ENCODE measurements at places on chromosomes 16 and 17.

DNA sequence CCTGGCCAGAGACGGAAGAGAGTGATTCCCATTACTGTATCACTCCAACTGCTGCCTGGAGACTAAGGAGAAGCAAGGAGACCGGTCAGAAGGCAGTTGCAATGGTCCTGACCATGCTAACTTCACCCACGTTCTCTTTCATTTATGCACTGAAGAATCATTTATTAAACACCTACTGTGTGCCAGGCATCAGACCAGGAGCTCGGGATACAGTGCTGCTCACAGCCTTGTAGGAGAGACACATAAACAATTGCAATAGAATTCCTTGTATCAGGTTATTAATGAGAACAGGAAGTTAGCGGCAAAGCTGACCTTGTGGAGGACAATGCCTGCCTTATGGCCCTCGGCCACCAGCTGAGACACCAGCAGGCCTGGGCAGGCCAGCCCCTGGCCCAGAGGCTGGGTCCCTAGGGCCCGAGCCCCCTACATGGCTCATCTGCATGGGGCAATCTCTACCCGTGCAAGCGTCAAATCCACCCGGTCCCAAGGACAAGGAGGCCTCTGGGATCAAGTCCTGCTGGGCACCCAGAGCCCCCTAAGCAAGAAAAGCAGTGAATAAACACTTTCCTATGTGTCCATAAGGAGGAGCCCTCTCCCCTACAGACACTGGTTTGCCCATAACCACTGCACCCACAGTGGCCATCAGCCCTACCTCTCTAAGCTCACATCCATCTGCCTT is 8.6 kb upstream of the ENPP7 start:
- DNase-seq: no peak

- DNase-seq: no peak
Observed at GRCh38 chr16:84999200-84999599, 12.1 kb downstream of the ZDHHC7 start.

GRCh38 chr16:22418826-22419225 is 44.4 kb upstream of the CDR2 start:
- no peak for DNase-seq

GRCh38 chr16:83300326-83300725 is 507.5 kb upstream of the HSBP1 start:
- DNase-seq: no peak

GRCh38 chr17:12567077-12568053 is 98.3 kb upstream of the MYOCD start:
- no peak for DNase-seq

DNA sequence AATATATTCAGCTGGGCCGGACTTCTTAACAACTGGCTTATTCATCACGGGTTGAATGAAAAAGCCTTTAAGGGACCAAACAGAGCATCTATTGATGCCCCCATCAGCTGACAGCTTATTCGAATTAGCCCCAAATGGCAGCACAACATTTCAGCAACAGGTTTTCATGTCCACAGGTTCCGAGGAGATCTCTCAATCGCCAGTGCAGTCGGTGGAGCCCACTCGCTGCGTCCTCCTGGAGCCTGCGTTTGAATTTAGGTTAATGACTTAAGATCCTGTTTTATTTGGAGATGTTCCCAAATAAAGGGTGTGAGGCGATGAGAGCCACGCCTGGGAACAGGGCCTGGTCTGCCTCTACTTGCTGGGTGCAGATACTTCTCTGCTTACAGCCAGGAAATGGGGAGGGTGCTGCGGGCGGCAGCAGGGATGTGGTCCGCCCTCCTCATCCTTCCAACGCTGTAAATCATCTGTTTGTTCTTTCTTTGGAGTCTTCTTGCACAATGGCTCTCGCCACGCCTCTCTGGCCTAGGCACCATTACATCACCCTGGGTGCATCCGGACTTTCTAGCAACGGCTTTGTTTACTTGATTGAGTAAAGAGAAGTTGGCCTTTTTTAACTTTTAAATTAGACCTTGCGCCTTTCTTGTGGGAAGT is 22.6 kb downstream of the NDE1 start:
- peak; percentile 58 for DNase-seq

DNA sequence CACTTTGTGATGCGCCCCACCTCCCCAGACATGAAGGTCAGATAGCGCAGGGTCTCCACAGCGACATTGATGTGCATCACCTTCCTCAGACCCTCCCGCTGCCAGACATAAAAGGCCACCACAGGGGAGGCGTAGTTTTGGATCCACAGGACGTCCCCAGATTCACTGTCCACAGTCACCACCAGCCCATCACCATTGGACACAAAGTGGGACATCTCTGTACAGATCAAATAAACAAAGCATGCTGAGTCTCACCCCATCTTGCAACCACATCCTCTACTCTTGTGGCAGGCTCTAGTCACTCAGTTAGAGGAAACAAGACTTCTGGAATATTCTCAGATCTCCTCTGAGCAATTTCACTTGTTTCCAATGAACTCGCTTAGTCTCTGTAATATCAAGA is 46.3 kb upstream of the ICAM2 start:
- no peak for DNase-seq

DNA sequence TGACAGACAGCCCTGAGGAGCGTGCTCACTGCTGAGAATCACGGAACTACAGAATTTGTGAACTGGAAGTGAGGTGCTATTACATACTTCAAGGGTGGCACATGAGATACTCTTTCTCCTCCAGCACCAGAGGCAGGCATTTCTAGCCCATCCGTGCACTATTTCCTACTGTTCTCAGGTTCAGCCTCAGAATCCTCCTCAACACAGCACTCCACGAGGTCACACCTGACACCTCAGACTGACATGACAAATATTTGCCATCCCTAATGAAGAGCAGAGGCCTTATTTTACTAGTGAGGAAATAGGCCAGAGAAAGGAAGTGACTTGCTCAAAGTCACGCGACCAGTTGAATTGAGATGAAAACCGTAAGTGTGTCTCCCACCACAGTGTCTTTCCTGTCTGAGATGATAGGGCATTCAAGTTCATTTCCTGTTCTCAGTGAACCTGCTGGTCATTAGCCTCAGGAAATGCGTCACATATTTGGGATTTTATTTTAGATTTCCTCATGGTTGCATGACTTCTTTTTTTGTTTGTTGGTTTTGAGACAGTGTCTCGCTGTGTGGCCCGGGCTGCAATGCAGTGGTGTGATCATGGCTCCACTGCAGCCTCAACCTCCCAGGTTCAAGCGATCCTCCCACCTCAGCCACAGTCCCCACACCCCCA is 23.6 kb downstream of the SEZ6 start:
- peak; percentile 21 for DNase-seq

DNA sequence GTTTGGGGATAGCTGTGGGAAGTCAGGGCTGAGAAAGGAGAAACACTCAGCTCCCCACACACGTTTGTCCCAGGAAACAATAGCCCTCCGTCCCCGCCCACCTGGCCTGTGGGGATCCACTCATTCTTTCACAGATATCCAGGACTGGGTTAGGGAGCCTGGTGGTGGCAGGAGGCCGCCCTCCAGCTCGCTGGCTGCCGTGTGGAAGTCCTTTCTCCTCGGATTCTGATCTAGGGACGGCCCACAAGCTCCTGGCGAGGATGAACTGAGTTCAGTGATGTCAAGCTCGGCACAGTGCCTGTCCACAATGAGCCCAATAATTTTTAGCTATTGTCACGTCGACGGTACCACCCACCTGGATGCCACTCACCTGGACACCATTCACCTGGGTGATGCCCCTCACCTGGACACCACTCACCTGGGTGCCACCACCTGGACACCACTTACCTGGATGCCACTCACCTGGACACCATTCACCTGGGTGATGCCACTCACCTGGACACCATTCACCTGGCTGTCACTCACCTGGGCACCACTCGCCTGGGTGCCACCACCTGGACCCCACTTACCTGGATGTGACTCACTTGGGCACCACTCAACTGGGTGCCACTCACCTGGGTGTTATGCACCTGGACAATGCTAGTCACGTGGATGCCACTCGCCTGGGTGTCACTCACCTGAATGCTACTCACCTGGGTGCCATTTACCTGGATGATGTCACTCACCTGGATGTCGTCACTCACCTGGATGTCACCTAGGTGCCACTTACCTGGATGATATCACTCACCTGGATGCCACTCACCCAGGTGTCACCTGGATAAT is 172.5 kb upstream of the FOXF1 start:
- no peak for DNase-seq

DNA sequence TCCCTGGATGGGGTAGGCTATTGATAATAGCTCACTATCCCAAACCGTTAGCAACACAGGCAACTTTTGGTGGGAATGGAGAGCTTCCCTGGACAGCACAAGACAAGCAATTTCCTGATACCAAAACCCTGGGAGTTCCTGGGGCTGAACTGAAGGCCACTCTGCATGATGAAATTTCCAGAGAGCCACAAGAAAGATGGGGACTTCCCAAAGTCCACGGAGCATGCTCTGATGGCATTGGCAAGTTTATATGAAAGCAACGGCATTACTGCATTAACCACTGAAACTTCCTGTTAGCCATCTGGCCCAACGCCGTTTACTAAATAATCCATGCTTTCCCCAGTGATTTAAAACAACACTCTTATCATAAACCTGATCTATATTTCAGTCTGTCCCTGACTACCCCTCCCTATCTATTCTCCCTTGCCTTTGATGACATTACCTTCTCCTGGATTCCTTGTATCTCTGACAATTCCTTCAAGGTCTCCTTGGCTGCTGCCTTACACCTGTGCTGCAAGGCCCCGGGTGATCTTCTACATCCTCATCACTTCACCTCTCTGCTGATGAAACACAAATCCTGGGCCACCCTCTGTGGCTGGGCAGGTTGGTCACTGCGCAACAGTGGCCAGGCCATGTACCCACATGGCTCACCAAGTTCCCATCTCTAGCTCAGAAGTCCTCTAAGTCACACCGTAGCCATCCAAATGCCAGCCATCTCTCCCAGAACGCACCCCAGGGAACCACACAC is 108.5 kb upstream of the RCVRN start:
- DNase-seq: no peak

DNA sequence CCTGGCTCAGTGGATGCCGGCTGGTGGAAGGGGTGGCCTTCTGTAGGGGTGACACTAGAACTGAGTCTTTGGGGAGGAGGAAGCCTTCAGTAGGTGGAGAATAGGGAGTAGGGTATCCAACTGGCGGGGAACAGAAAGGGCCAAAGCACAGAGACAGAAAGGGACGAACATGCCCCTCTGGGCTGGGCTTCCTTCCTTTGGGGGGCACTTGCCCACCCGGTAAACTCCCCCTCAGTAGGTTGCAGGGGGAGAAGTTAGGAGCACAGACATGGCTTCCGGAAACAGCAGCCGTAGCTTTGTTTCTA is 774 bp downstream of the ENGASE start:
- DNase-seq: peak; percentile 15

GRCh38 chr17:80789356-80789902 is 202.2 kb upstream of the CHMP6 start:
- DNase-seq: no peak

- no peak for DNase-seq
Observed at GRCh38 chr16:86911437-86911958, 333.1 kb downstream of the FOXL1 start.

DNA sequence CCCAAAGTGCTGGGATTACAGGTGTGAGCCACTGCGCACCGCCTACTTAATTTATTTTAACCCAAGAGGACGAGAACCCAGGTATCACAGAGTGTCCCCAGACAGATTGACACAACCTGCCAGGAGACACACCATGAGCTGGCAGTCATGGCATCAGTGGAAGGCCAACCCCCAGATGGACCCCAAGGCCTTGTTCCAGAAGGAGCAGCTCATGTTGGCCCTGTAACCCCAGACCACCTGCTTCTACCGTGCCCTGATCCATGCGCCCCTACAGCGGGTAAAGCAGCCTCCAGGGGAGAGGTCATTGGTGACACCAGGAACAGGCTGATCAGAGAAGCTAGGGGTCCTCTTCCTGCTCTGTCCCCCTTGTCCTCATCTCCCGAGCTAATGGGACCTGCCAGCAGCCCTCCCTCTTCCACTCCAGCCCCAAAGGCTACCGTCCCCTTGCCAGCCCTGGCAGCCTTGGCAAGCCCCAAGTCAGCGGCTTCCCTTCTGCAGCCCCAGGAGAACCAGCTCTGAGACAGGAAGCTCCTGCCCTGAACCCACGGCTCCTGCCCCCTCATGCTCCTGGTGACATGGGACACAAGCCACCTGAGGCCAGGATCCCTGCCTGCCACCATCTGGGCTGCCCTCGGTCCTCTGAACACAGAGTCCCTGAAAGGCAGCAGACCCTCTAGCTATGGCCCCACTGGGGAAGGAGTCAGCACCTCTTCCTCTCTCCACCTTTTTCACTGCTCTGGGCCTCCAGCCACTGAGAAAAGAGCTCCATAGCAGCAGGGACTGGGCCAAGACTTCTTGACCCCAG is 6.3 kb downstream of the SULT1A1 start:
- no peak for DNase-seq

GRCh38 chr16:17318238-17318637 is 152.5 kb downstream of the XYLT1 start:
- no peak for DNase-seq

DNA sequence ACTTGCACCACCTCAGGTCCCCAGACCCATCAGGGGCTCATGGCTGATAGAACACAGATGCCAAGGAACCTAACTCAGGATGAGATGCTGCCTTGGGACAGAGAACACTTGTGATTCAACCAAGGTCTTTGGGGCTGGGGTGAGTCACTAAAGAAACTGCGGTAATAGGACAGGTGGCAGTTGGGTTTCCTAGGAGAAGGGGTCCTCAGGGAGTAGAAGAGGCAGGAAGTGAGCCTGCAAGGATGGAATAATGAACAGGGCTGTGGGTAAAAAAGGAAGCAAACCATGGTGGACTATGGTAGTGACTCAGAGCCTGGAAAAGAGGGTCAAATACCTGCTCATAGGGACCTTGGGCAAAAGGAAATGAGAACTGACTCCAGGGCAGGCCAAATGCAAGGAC is 6.5 kb upstream of the PNPO start:
- DNase-seq: no peak

- no peak for DNase-seq
Observed at GRCh38 chr17:80196652-80197051, 23.5 kb downstream of the SGSH start.

GRCh38 chr17:79834565-79835469 is 4.4 kb downstream of the CBX4 start:
- peak; percentile 37 for DNase-seq

DNA sequence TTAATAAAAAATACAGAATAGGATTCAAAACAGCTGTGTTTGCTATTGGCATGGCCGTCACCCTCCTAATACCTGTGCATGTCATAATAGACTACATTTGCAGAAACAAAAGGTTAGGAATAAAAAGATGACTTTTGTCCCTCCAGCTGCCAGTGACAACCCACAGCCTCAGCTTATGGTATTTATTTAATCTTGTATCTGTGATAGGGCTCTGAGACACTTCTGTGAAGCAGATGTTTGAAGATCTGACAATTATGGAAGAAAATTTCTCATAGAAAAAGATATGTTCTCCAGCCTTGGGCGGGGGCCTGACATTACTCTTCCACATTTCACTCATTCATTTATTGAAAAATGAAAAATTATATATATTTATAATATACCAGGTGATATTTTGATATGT is 62.2 kb downstream of the PITPNC1 start:
- DNase-seq: no peak

- peak; percentile 18 for DNase-seq
Observed at GRCh38 chr16:74999609-75000480, 1.0 kb downstream of the ZNRF1 start.

DNA sequence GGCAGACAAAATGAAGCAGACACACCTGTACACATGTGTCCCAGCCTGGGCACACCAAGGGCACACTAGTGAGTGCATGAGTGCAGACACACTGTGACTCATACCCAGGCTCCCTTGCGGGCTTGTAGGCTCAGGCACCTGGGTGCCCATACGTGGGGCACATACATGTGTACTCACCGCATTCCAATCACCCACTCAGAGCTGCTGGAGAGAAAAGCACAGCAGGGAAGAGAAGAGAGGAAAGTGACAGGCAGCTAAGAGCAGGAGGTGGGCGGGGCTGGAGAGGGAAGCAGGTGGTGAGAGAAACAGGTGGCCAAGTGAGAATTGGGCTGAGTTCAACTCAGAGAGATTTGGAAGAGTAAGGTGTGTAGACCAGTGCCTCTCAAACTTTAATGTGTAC is 54.0 kb downstream of the TMEM132E start:
- DNase-seq: no peak
